Activated CD4-positive, alpha-beta T cell treated with anti-CD3 and anti-CD28 coated beads, Interleukin-2, Interleukin-6, amounts not matched to agents 100 ng/mL and 50 ng/mL, durations not matched to agents 16 hours and 8 hours (primary cell): ENCODE measurements at places on chromosomes 6 and 20.

DNA sequence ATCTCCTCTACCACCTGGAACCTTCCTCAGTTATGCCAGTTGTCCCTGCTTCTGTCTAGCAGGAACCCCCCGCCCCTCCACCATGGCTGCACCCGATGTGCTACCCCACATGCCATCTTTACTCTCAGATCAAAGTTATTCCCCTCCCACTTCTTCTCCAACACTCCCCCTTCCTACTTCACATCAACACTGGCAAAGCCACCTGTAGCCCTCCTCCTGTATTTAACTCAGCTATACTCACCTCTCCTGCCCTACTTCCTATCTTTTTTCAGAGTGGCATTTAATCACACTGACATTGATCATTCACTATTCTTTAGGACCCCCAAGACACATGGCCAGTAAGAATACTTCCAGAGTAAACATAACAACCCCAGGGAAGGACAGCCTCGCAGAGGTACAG is 84.3 kb downstream of the MBOAT1 start:
- DNase-seq, result no peak

DNA sequence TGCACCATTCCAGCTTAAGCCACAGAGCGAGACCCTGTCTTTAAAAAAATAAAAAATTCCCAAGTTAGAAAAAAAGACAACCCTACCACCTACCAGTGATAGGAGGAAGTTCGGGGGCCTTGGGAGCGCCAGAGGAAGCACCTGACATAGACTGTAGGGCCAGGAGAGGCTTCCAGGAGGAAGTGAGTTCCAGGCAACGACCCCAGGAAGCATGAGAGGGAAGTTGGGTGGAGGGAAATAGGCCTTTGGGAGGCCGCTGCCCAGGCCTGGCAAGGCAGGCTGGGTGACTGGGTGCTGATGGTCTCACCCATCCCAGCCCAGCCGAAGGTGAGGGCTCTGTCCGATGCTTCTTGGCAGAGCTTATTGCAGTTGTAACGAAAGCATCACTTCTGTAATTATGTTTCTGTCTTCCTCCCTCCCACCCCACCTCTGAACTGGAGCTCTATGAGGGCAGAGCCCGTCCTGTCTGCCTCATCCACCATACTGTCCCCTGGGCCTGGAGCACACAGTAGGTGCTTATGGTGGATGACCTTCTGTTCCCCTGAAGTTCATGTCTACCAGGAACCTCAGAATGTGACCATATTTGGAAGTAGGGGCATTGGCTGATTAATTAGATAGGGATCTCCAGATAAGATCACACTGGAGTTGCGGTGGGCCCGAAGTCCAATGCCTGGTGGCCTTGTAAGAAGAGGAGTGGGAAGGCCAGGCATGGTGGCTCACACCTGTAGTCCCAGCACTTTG is 54.1 kb downstream of the UBE2V1 start:
- no peak for DNase-seq

DNA sequence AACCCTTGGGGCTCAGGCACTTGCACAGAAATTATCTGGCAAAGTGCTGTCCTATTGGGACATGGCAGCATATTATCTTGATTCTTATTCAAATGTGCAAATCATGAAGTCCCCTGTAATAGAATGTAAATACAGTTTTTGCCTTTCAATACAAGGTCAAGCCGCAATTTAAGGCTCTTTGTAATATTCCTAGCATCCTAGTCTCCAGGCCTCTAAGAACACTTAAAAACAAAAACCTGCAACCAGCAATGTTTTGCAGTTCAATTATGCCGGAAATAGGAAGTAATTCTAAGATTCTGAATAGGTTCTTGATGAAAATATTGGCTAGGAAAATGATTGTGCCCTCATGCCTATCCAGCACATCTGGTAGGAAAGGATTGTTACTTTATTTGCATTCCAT is 197.2 kb upstream of the IRAK1BP1 start:
- DNase-seq, result no peak

DNA sequence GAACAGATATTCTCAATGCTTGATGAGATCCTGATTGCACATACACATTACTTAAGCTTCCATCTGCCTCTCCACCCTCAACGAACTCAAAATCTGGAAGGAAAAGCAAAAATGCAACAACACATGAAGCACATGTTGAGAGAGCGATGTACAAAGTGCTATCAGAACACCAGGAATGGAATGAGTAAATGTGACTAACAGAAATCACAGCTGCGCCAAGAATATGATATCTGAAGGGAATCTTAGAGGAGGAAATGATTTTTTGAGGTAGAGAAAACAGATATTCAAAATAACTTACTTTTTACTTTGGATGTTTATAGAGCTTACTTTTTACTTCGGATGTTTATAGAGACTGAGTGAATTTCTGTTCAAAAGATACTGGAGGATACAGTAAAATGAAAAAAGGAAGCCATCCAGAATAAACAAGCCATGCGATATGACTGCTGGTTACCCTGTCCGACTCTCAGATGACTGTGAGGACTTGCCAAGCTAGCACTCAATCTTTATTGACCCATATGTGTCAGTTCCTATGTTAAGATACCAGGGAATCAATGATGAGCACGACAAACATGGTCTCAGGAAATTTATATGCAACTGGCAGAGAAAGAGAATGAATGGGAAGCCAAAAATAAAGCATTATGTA is 102.0 kb downstream of the SMLR1 start:
- no peak for DNase-seq

GRCh38 chr20:63687419-63688178 is 8.9 kb upstream of the TNFRSF6B start:
- DNase-seq, result no peak

DNA sequence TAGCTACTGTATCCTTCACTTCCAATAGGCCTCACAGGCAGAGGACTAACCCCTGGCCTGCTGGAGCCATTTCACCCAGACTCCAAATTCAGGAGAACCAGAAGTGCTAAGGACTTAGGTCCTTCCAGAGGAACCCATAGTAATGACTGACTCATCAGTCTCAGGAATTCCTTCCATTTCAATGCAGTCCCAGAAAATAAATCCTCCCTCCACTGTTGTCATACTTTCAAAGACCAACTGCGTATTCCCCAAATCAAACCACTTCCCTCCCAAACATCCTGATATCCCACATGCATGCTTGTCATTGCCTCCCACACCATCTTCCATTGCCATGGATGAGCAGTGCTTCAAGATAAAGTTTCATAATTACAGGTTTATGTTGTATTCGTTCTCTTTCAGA is 31.8 kb upstream of the NT5E start:
- DNase-seq, result no peak

GRCh38 chr6:47075168-47075567 is 33.0 kb upstream of the ADGRF1 start:
- no peak for DNase-seq

DNA sequence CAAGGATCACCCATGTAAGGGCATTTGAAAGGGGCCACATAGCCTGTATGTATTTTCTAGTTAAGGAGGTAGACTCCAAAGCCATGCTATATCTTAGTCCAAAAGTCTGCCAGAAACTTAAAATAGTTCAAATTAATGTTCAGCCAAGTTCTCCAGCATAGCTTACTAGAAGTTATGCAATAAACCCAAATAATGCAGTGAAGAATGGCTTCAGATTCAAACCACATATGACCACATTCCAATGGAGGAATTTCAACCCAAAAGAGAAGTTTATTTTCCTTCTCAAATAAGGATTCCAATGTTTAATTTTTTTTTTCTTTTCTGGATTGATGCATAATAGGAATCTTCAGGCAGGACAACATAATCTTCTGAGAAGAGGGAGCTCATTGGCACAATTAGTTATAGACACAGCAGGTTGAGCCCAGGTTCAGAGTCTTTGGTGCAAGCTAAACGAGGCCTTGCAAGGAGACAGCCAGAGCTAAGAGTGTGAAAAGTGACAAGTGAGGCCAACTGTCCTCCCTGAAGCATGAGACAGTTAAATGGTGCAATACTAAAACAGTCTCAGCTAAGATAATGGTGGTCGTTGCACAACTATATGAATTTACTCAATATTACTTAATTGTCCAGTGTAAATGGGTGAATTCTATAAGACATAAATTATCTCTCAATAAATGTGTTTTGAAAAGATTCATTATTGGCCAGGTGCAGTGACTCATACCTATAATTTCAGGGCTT is 598.8 kb upstream of the CDH4 start:
- no peak for DNase-seq

DNA sequence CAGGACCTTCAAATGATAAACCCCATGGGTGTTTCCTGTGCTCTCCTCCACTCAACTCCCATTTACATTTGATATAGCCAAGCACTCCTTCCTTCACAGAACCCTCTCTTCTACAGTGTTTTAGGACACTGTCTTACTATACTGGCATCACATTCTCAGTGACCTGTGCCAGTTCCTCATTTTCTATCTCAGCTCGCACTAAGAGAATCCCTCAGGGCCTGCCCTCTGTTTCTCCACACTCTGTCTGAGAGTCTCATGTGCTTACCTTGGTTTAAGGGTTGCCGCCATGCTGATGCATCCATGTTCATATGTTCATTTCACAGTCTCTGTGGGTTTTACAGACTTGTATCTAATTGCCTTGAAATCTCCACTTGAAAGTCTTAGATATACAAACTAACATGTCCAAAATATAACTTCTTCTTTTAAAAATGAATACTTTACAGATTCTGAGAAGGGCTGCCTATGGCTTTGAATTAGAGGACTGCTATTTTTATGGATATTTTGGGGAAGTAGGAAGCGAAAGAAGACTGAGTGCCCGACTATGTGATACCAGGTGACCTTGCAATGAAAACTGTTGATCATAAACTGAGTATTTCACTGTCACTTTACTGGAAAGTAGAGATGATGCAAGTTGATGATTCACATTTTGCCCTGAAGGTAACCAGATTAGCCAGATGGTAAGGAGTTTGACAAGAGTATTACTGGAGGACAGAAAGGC is 153.1 kb upstream of the SIM1 start:
- no peak for DNase-seq

DNA sequence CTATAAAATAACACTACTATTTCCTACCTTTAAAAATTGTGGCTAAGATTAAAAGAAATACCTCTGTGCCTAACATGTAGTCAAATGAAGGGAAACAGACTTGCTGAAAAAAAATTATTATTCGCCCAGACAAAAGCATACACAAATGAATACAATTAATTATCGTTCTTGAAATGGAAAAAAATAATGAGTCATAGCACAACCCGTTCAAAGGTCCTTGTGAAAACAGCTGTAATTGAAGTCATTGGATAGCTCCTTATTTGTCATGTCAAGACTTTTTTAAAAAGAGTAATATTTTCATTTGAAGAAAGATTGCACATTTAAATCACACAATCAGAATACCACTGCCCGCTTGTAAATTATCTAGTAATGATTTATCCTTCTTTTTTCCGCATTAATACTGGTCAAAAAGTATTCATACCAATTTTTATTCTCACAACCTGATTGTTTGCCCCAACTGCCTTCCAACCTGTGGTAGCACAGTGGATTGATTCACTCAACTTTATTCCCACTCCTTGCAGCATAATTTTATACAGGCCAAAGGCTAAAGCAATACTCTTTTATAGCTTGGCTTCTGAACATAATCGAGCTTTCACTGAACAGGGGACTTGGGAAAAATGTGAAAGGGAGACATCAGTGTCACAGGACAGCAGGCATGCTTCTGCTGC is 655.2 kb upstream of the MAP3K7 start:
- no peak for DNase-seq

- DNase-seq, result no peak
Measured at GRCh38 chr20:4401601-4402000, 320.1 kb upstream of the PRND start.

- peak; percentile 85 for DNase-seq
Measured at GRCh38 chr20:35767683-35768481, 3.9 kb upstream of the PHF20 start.

DNA sequence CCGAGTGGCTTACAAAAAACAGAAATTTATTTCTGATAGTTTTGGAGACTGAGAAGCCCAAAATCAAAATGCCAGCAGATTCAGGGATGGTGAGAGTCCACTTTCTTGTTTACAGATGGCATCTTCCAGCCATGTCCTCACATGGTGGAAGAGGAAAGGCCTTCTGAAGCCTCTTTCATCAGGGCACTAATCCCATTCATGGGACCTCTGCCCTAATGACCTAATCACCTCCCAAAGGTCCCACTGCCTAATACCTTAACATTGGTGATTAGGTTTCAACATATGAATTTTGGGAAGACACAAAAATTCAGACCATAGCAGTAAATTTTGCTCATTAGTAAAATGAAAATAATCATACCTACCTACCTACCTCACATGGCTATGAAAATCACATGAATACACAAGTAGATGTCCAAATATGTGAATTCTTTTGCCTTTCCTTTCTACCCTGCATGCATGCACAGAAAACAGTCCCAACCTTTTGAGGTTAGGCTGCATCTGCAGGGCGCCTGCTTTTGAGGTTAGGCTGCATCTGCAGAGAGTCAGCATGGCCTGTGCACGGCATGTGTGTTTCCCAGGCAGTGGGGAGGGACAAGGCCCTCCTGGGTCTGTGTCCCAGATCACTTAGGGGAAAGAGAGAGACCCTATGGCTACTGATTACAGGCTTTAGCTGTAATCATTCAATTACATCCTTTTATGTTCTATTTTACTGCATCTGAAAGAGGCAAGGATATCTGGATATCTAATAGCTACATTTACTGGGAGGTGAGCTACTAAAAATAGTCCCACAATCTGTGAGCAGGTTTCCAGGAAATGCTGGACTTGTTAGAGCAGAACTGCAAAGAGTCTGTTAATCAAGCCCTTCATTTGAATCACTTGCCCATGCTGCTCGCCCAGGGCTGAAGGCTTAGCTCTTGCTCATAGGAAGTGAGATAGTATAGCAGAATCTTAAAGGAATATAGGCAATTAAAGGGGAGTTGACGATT is 497.7 kb upstream of the MARCKS start:
- DNase-seq, result no peak

DNA sequence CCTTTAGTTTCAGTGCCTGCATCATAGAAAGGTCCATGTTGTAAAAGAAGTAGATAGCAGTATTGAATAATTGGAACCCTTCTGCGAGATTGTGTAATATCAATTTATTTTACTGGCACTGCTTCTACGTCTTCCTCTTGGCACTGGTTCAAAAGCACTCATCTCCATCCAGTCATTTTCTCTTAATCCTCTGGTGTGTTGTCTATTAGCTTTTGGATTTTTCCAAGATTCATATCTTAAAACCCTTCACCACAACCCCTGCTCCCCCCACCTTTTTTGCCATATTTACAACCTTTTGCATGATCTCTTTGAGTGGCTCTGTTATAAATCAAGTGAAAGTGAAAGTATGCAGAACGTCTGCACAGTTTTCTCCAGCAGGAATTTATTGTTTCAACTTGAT is 76.6 kb upstream of the HSF2 start:
- no peak for DNase-seq

DNA sequence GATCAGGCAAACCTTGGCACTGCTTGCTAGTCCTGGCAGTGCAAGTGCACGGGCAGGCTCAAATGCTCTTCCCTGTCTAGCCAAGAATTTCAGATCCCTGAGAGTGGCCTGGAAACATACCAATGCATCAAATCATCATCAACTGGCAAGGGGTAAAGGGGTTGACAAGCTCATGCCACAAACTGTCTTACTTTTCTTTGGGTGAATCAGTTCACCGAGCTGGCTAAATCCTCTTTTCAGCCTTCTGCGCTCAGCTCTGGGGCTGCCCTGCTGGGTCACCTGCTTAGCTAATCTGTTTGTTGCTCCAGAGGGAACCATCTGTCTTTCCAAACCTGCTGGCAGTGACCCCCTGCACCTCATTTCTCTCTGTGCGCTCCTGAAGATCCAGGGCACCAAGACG is 59.5 kb downstream of the LYRM4 start:
- DNase-seq, result no peak

GRCh38 chr6:21664314-21665109 is 71.0 kb downstream of the SOX4 start:
- DNase-seq, result no peak

GRCh38 chr6:129382916-129383315 is 327.1 kb downstream of the ARHGAP18 start:
- no peak for DNase-seq
